GM12878 (cell line): ENCODE measurements at places on chromosomes 12 and 14. TPM values are rescaled to one million over a fixed set of nuclear protein-coding genes. Genes with fewer than 3 reads are reported as not detected.

Gene DPF3
- 2.7 and 3.2 TPM in 2 replicates for total RNA-seq

Gene IL31
- not detected in 2 replicates for total RNA-seq

Gene TAS2R14
- total RNA-seq, result 1.5 and 1.8 TPM in 2 replicates

Gene KRT73
- total RNA-seq, result not detected in 2 replicates

Gene ETFBKMT
- total RNA-seq, result 0.56 and 1.4 TPM in 2 replicates

Gene ISM2
- total RNA-seq, result not detected in 2 replicates

Gene GPR84
- 3.7 and 4.0 TPM in 2 replicates for total RNA-seq

GRCh38 chr14:39452680-39453079, 20.4 kb upstream of the FBXO33 start:
- H3K4me3 ChIP-seq, result no peak overlapping the region
- no peaks in the 10 kb centered on the region for H3K27me3 ChIP-seq
- H3K4me1 ChIP-seq, result peaks cover 31% of the 10 kb centered on the region
- 0 out of 2 replicates have a peak overlapping the region, but pooled peaks have one; percentile 8 for H3K27ac ChIP-seq
- no peak for DNase-seq
- H3K36me3 ChIP-seq, result no peaks in the 10 kb centered on the region

- H3K4me1 ChIP-seq, result no peaks in the 10 kb centered on the region
- H3K27ac ChIP-seq, result no peak overlapping the region
- H3K36me3 ChIP-seq, result peaks cover 43% of the 10 kb centered on the region
Measured at GRCh38 chr12:132664206-132665148, 22.7 kb downstream of the POLE start.

GRCh38 chr14:38405851-38406635, 150.2 kb upstream of the CLEC14A start:
- H3K4me1 ChIP-seq, result no peaks in the 10 kb centered on the region
- DNase-seq, result no peak
- H3K27me3 ChIP-seq, result no peaks in the 10 kb centered on the region
- H3K36me3 ChIP-seq, result no peaks in the 10 kb centered on the region
- H3K27ac ChIP-seq, result no peak overlapping the region

DNA sequence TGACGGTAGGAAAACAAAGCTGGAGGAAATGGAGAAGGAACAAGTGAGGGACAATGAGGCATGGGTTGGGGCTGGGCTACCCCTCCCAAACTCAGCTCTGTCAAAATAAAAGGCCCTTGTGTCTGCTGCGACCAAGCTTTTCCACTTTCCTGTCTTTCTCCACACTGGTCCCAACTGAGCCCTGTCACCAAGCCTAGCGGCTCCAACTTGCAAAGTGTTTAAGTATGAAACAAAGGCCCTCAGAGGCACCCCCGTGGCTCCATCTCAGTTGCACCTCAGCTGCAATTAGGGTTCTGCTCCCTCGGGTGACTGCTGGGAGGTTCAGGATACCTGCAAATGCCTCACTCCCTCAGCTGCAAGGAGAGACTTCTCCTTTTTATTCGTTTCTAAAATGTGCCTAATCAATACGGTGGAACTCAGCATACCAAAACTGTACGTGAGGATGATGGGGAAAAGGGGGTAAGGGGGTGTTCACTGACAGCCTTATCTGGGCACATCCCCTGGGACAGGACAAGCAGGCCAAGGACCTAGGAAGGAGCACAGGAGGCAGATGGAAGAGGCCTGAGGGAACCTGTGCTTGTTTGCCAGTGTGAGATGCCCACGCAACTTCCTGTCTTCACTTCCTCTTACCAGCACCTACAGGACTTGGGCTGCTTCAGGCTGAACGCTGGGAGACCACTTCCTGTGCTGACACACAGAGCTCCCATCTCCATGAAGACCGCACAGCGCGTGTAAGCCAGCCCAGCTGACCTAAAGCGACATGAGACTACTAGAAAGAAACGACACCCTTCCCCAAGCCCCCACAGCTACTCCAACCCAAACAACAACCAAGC, 8.9 kb downstream of the VAMP1 start:
- peak overlapping the region; percentile 89 for H3K27ac ChIP-seq
- DNase-seq, result peak; percentile 95
- H3K4me1 ChIP-seq, result peaks cover 51% of the 10 kb centered on the region
- peak overlapping the region; percentile 33; the same call in 1 of the 2 replicates for H3K4me3 ChIP-seq
- no peaks in the 10 kb centered on the region for H3K27me3 ChIP-seq
- peaks cover 36% of the 10 kb centered on the region for H3K36me3 ChIP-seq

GRCh38 chr12:104689635-104690034, 232.9 kb downstream of the CHST11 start:
- no peaks in the 10 kb centered on the region for H3K36me3 ChIP-seq
- no peak for DNase-seq
- H3K27ac ChIP-seq, result no peak overlapping the region

DNA sequence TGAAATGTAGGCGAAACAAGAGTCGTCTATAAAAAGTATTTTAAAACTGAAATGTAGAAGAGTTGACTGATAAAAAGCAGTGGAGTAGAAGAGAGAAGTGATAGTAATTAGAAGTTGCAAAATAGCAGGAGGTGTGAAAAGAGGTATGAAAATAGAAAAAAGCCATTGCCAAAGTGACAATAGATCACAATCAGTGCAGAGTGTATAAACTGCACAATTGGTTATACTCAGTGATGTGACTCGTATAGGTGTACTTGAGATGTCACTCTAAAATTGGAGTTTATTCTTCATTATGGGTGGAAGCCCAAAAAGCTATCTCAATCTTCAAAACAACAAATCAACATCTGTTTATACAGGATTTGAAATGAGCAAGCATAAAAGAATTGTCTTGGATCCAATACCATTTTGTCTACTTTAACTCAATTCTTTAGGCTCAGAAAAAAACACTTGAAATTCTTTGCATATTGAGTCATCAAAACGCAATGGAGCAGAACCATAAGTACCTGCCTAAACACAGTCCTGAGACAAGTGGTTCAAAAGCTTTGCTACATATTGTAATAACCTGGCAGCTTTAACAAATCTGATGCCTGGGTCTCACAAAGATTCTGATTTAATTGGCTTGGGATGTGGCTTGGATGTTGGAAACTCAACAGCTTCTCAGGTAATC, 8.8 kb downstream of the IKBIP start:
- peak overlapping the region; percentile 16; the same call in 1 of the 2 replicates for H3K4me3 ChIP-seq
- peaks cover 20% of the 10 kb centered on the region for H3K4me1 ChIP-seq
- no peaks in the 10 kb centered on the region for H3K27me3 ChIP-seq
- H3K36me3 ChIP-seq, result peaks cover 4% of the 10 kb centered on the region

DNA sequence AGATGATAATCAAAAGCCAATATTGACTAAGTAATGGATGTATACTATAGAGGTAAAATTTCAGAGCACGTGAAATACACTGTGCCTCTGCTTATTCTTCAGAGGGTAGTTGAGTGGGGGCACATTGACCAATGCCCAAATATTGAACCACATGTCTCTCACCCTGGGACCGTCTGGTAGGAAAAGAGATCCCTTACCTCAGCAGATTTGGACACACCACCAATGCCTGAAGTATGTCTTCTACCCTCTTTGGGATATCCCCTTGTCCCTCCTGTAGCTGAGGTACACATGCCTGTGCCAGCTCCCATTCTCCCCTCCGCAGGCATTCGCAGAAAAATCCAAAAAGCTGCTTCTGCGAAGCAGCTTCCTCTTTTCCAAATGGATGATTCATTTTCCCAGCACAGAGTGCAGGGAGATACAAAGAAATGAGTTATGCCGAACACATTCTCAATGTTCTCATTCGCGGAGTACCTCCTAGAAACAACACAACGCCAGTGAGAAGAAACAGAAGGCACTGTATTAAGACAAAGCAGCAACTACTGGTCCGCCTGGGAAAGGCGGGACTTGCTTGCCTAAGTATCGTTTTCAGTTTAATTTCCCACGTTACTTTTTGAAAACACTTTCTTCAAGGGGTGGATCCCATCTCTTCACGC, 691 bp downstream of the ZFYVE26 start:
- H3K27ac ChIP-seq, result peak overlapping the region; percentile 93
- H3K4me3 ChIP-seq, result peak overlapping the region; percentile 99
- peaks cover 15% of the 10 kb centered on the region for H3K4me1 ChIP-seq
- no peaks in the 10 kb centered on the region for H3K36me3 ChIP-seq

GRCh38 chr14:68459480-68460136, 333.3 kb downstream of the ZFP36L1 start:
- no peaks in the 10 kb centered on the region for H3K27me3 ChIP-seq
- no peak for DNase-seq
- H3K4me3 ChIP-seq, result no peak overlapping the region
- no peaks in the 10 kb centered on the region for H3K4me1 ChIP-seq

- H3K27ac ChIP-seq, result no peak overlapping the region
- no peaks in the 10 kb centered on the region for H3K4me1 ChIP-seq
- H3K27me3 ChIP-seq, result no peaks in the 10 kb centered on the region
- H3K36me3 ChIP-seq, result no peaks in the 10 kb centered on the region
Measured at GRCh38 chr12:46492471-46493085, 120.0 kb upstream of the SLC38A2 start.
